ENCODE measurements at places on chromosomes 3 and 15.

DNA sequence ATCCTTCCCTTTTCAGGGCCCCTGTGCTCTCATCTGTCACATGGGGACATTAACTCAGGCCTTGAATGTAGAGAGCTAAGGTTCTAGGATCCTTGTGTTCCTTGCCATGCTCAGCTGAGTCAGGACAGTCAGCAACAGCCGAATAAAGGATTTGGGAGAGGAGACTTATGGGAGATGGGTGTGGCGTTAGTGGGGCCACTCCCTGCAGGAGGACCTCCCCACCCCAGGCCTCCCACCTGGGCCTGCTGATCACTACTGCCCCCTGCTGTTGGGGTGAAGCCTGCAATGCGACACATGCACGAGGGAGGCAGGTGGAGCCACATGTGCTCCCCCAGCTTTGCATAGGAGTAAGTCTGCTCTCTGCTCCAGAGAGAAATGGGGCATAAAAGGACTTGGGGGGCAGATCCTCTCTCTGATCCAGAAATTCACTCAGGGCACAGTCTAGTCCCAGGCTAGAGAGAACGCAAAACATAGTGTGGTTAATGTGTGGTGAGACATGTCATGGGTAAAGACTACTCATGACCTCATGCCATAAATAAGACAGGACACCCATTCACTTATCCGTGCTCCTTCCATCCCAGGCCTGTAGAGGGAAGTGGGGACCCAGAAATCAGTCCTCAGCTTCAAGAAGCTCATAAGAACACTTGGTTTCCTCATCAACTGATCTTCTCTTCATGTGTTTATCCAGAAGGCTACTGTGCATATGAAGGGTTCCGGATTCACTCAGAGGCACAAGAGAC is 19.4 kb downstream of the RBP1 start:
- DNase-seq, result no peak

GRCh38 chr3:25507811-25508210 is 79.7 kb downstream of the RARB start:
- DNase-seq, result no peak

- peak; percentile 46 for DNase-seq
These were observed 53.2 kb downstream of the LHFPL4 start for GRCh38 chr3:9500108-9501050.

DNA sequence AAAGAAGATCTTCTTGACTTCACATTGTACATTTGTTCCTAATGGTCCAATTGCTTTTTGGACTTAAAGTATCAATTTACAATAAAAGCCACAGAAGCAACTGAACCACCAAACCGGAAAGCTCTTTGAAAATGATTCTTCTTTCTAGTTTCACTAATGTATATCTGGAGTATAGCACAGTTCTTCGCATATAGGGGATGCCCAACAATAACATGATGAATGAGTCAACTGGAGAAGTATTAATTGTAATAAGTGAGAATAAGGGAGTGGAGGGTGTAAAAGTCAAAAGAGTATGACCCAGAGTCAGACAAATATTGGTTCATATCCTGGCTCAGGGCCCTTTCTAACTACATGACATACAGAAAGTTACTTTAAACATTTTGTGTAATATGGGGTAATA is 425.2 kb downstream of the ZBTB20 start:
- no peak for DNase-seq

GRCh38 chr15:59993950-59994401 is 10.1 kb upstream of the FOXB1 start:
- no peak for DNase-seq

GRCh38 chr3:15055019-15055557 is 10.0 kb downstream of the MRPS25 start:
- no peak for DNase-seq

DNA sequence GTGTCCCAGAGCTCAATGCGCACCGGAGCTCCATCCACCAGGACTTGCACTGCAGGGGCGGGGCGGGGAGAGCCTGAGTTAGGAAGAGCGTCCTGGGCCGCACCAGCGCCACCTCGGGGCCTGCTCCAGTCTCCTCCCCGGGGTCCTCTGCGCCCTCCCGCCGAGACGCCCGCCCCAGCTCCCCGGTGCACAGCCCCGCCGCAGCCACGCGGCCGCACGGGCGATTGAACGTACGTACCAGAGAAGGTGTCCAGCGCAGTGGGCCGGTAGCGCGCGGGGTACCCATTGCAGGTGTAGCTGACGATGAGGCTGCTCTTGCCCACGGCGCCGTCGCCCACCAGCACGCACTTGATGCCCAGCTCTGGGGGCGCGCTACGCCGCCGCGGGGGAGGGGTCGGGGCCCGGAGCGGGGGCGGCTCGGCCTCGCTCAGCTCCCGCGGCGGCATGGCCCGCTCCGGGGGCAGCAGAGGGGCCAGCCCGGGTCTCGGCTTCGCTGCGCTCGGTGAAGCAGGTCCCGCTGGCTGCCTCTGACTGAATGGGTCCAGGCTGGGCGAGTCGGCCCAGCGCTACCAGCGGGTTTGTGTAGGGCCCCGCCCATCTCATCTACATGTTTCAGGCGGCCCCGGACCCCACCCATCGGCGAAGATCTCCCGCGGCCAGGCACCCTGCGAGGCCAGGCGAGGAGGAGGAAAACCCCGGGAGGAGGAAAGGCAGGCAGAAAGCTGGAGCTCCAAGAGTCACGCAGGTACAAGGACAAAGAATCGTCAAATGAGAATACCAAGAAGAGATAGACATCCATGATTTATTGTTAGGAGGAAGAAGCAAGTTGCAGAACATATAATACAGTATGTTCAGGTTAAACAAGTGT is at the start of gene RHOV:
Gene RHOV, minus strand, starts transcription at position 541 of the 868 bp plus-strand sequence. Its CDS starts 95 bp downstream, at position 446.
- DNase-seq, result peak; percentile 69

DNA sequence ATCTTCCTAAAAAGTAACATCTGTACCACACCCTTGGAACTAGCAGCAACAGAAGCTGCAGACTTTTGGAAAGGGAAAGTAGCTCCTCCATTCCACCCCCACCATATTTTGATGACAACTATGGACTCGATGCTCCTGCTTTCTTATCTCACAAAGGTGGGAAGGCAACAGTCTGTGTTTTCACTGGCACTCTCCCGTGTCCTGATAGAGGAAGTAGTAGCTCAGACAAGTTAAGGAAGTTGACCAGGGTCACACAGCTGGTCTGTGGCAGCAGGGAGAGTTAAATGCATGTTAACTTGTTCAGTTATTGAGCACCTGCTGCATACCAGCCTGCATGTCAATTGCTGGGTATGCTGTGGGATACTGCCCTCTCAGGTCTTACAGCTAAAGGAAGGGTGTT is 33.1 kb downstream of the BHLHE40 start:
- DNase-seq, result no peak

GRCh38 chr3:70247955-70248354 is 64.5 kb downstream of the MDFIC2 start:
- DNase-seq, result no peak

GRCh38 chr3:60912142-60912541 is 339.1 kb downstream of the FHIT start:
- no peak for DNase-seq

GRCh38 chr15:92407916-92408315 is 14.2 kb downstream of the ST8SIA2 start:
- DNase-seq, result no peak

GRCh38 chr3:111311709-111312235 is 230.2 kb upstream of the CD96 start:
- no peak for DNase-seq
